ENCODE measurements at places on chromosomes 4 and X.

- peak; percentile 59 for DNase-seq
Observed at GRCh38 chr4:156686120-156686519, 285.5 kb downstream of the PDGFC start.

DNA sequence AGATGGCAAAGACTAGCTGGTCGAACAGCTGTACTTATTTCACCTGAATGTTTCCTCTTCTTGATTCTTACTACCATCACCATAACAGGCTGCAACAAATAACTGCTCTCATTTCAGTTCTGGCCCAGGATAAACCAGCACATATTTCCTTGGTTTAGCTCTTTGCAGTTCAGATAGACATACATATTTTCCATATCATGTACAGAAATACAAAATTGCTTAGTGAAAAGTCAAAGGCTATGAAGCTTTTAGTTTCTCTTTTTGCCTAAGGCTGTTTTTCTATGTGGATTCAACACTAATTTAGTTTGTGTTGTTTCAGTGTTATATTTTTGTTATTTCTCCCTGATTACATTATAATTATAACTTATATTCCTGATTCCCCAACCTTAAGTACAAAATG, 103.6 kb upstream of the BMP3 start:
- no peak for DNase-seq

GRCh38 chr4:48024522-48024921, 8.0 kb downstream of the NIPAL1 start:
- DNase-seq = no peak

DNA sequence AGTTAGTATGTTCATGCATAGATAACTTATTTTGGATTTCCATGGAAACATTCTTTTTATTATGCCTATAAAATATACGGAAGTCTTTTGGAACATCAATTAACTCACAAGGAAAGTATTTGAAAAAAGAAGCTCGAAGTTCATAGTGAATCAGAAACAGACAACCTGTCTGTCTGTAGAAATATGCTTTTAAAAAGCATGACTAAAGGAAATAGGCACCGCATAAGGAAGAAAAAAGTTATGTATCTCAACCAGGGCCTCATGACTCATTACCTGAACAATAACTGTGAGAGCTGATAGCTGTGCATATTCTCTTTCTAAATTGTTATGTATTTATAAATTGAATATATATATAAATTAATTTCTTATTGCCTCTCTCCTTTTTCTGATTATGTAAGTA, 324.1 kb downstream of the TLL1 start:
- no peak for DNase-seq

- peak; percentile 51 for DNase-seq
Observed at GRCh38 chr4:147822128-147822527, 90.2 kb downstream of the ARHGAP10 start.

- DNase-seq = no peak
Observed at GRCh38 chrX:3504916-3505315, 158.5 kb upstream of the MXRA5 start.
